ENCODE measurements at places on chromosomes 7 and 10.
A peak's percentile ranks its signal among the peaks of the same experiment; 100 is the strongest.

DNA sequence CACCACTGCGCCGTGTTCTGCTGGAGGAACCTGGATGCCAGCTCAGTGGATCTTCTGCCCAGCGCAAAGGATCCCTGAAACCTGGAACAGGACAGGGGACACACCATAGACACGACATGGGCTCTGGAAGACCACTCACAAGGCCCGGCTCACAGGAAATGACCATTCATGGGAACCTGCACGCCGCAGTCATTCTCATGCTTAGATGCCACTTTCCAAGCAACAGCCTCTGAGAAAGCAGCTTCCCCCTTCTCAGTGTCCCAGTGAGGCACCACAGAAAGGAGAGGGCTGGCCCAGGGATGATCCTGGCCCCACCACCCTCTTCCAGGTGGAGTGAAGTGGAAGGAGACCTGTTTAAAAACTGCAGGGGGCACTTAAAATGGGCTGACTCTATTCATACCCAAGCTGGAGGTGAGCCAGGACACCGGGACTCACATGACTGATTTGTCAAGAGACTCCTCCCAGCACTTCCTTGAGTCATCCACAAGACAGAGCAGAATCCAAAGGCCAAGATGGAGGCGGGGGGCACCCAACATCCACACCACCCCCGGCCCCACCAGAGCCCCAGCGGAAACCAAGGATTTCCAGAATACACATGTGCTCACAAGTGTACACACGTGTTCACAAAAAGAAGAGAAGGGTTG lies 11.2 kb downstream of the CTBP2 start:
- no peak for DNase-seq

DNA sequence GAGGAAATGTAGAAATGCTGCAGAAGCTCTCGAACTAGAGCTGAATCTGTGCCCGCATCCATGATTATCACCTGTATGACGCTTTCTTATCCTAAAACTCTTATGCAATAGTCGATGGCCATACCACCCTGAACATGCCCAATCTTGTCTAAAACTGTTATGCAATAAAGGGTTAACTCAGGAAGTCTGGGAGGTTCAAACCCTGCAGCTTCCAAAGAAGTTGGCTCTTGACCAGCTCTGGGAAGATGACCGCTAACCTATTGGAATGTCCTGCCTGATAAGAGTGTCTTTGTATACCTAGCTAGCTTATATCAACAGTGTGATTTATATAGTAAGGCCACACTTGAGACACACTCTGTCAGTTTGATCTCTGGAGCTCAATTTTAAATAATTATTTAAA lies 3.4 kb upstream of the C10orf88 start:
- no peak for DNase-seq

DNA sequence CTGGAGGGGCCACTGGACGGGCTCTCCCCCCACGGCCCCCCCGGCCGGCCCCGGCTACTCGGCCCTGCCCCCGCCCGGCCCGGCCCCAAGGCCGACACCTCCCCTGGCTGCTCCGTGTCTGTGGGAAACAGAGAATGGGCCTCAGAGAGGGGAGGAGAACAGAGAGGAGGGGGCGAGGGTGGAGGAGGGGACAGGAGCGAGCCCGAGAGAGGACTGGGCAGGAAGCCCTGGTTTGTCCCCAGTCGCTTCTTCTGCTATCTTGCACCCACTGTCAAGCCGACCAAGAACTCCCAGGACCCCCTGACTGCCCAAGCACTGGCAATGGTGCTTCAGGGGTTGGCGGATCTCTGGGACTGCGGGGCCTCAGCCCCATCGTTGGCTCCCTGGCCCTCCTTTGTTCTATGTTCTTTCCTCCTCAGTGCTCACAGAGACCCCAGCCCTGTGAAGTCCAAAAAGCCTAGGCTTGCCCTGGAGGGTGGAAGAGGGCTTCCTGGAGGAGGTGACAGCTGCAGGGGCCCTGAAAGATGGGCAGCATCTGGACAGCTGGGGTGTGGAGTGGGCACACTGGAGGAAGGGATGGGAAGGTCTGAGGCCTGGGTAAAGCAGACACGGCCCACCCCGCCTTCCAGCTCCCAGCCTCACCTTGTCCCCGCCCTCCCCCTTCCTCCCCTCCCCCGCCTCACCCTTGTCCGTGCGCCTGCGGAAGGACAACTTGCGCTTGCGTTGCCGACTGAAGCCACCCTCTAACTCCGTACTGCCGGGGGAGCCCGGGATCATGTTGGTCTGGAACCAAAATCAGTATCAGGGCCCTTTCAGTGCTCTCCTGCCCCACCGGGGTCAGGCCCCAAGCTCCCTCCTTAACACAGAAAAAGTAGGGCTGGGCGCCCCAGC lies 30.1 kb downstream of the KCNH2 start:
- DNase-seq = peak; percentile 38

- no peak for DNase-seq
Observed at GRCh38 chr7:35261476-35262285, 7.8 kb upstream of the TBX20 start.

DNA sequence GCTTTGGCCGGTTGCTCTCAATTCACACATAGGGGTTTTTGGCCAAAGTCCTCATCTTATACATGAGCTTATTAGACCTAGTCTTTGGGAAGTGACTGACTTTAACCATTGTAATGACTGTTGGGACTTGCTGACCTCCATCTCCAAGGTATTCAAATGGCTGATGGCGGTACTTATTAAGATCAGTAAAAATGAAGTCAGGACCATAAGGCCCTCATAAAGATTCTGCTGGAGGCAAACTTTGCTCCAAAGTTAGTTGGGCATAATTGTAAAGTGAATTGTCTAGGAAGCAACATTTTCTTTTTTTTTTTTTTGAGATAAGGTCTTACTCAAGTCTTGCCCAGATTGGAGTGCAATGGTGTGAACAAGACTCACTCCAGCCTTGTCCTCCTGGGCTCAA lies 76.3 kb upstream of the MKLN1 start:
- no peak for DNase-seq

DNA sequence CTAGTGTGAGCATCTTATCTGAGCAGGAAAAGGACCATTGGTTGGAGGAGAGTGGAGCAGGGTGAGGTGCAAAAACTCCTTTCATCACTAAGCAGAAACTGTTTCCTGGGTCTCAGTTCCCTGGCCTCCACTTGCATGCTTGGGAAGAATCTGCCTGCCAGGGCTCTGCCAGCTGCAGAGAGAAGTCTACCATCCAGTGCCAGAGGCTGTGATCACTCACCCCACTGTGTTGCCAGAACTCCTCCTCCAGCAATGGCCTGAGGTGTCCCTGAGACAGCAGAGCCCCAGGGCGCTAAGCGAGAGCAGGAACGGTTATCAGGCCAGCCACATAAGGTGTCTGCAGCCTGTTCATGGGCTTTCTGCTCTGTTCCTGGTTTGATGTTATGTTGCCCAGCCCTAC lies 991.4 kb downstream of the CCSER2 start:
- no peak for DNase-seq

- DNase-seq = no peak
Observed at GRCh38 chr10:96360766-96361165, 2.0 kb upstream of the OPALIN start.

- peak; percentile 54 for DNase-seq
Observed at GRCh38 chr10:124291001-124291701, 127.6 kb downstream of the OAT start.

DNA sequence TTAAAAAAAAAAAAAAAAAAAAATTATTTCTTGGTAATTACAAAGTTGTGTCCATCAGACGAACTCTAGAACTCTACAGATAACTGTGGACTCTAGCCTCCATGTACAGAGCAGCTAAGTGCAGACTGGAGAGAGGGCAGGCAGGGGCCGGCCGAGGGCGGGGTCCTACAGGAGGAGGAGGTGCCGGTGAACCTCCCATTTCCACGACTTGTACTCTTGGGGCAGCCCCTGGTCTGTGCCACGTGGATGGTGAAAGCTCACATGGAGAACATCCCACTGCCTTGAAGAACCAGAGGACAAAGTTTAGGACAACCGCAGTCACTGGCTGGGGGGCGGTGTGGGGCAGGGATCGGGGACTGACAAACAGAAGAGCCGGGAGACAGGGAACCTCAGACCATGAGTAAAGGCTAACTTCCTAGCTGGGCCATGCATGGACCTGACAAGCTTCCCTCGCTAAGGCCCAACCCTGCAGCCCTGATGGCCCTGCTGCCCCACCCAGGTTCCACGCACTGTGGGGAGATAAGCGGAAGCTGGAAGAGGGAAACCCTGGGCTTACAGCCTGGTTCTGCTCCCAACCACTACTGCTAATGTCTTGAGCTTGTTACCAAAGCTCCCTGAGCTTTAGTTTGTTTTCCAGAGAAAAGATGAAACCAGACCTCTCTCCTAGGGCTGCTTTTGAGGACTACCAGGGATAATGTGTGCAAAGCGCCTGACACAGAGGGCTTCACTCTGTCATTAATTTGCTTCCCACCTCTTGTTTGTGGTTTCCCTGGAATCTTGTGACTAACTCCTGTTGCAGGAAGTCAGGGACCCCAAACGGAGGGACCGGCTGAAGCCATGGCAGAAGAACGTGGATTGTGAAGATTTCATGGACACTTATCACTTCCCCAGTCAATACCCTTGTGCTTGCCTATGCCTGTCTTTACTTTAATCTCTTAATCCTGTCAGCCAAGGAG lies 16.1 kb upstream of the SEC61G start:
- DNase-seq = no peak

- no peak for DNase-seq
Observed at GRCh38 chr7:2761801-2762497, 73.9 kb downstream of the AMZ1 start.

DNA sequence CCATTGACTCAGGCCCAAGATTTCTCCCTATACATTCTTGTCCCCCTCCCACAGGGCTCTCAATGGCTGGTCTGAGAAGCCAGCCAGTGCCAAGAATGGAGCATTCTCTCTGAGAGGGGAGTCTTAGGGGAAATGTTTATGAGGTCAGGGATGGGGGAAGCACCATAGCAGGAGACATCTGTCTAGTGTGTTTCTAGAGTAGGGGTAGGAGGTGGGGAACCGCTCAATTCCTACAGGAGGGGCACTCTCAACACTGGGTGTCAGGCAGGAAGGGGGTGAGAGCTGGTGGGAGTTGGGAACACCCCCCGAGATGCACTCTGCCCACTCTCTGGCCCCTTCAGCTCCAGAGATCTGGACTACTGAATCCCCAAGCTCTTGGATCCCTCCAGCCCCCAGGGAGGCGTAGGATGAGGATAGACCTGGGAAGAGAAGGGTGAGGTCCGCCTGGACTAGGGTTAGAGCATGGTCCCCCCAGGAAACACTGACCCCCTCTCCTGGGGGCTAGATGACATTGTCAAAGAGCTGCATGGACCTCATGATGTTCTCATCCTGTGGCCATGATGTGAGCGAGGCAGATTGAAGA lies 8.7 kb upstream of the OGA start:
- DNase-seq = no peak

- DNase-seq = no peak
Observed at GRCh38 chr7:40015790-40016296, 65.8 kb downstream of the CDK13 start.

GRCh38 chr7:122430710-122431109 lies 126.2 kb upstream of the FEZF1 start:
- no peak for DNase-seq

DNA sequence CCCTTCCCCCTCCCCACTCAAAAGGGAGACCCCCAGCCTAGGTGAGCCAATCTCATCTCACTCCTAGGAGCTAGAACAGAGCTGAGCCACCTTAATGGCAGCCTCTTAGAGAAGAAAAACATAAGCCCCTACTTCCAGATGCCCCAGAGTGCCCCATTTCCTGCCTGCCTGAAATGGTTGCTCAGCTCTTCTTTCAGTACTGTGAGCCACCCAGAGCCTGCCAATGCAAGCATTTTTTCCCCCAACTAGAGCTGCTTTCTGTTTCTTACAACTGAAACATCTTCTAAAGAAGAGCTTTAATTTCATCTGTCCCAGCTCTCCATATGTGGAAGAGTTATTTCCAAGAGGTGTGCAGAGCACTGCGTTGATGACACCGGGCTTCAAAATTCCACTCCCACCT lies 136.7 kb downstream of the PLPP4 start:
- DNase-seq = no peak

GRCh38 chr7:19262826-19263225 lies 117.6 kb upstream of the FERD3L start:
- no peak for DNase-seq

- DNase-seq = no peak
Observed at GRCh38 chr7:143345428-143345900, 17.0 kb downstream of the FAM131B start.

- no peak for DNase-seq
Observed at GRCh38 chr7:48667407-48667806, 256.9 kb upstream of the CDC14C start.

Measured in RWPE2 (cell line).